Cardiac septum (tissue), 1 donor: ENCODE measurements at places on chromosomes 4 and X.

GRCh38 chr4:184598753-184599491 lies 50.3 kb downstream of the CASP3 start:
- DNase-seq: no peak

DNA sequence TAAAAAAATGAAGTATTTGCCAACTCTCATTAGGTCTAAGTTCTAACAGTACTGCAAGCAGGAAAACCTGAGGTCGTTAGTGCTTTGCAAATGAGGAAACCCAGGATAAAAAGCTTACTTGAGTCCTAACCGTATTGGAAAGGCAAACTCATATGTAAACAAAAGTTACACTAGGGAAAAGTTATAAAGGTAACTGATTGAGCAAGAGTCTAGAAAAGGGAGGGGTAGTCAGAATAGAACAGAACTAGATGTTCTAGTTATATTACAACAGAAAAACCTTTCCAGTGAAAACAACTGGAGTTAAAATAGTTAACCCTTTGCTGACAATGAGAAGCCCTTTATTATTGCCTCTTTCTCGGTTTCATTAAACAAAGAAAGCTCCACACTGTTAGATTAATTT lies 66.4 kb upstream of the MAOA start:
- no peak for DNase-seq

GRCh38 chr4:850323-850945 lies 24.5 kb upstream of the CPLX1 start:
- no peak for DNase-seq

DNA sequence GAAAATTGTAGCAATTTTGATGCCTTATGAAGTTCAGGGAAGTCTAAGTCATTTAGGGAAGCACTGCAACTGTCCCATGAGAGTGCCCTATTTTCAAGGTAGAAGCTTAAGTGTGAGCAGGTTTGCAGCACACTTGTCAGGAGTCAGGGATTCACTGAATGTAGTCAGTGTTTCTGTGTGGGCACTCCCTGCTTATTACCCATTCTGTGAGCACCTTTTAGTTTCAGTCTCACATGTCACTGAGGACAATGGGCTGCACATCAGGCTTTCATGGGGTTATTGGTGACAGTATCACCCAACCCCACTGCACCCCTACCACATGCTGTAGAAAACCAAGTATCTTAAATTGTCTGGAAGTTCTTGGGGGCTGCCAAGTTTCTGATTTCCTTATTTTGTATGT lies 2.9 kb upstream of the CCNG2 start:
- no peak for DNase-seq

DNA sequence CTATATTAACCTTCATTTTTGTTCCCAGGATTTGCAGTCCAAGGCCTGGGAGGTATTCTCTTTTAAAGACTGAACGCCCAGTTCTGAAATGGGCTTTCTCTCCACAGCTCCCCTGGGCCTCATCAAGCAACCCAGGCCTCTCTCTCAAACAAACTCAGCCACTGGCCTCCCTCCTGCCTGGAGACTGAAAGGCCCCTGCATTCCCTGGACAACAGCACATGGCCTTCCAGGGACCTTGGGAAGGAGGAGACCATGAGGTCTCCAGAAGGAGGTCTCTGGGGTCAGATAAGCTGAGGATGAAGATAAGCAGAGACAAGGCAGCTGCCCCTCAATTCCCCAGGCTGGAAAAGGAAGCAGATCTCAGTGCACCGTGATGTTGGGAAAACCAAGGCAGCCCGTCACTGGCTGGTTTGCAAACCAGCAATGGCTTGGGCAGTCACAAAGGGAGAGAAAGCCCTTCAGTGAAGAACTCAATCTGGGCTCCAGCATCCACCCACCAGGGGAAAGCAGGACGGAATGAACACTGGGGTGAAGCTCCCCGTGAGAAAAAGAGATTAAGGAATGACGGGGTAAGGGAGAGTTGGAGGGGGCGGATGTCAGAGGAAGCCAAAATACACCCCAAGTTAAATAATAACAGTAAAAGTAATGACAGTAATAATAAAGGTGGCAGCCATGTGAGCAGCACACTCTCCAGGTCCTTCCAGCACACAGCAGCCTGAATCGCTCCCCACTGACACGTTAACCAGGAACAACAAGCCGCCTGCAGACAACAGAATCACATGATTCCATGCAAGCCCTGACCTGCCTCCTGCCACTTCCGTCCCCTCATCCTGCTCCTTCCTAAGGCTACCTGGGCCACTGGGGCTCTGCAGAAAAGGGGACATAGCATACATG lies 22.3 kb downstream of the AMOT start:
- DNase-seq: no peak

DNA sequence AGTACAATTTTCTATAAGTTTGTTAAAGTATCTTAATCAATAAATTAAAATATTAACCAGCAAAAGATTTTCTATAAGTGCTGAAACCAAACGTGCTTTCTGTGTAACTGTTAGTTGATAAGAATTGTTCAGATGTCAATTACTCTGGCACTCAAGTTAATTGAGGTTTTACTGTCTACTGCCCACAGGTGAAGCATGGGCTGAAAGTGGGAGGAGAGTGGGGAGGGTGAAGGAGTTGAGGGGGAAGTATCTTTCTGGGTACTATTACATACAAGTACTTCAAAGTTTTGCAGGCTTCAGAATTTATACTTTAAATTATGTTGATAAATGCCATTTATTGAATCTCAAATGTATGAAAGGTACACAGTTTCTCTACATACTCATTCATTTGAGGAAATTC lies 19.1 kb upstream of the CXCL3 start:
- no peak for DNase-seq

DNA sequence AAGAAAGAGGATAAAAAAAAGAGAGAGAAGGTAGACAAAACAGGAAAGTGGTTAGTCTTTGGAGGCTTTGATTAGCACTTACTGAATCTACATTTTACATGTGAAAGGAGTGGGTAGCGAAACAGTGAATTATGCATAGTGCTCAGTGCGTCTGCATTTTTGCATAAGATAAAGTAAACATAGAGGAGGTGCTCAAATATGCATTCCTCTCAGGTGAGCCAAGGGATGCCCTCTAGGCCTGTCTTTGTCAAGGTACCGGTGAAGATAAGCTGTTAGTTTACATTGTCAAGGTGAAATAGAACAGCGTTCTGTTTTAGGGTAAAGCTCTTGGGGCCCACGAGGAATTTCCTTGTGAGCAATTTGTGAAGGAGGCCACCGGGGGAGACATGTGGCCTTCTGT lies 260.6 kb downstream of the TRIML1 start:
- DNase-seq: no peak
